ENCODE measurements at places on chromosomes 13 and 19. TPM values are rescaled to one million over a fixed set of nuclear protein-coding genes. Genes with fewer than 3 reads are reported as not detected.

DNA sequence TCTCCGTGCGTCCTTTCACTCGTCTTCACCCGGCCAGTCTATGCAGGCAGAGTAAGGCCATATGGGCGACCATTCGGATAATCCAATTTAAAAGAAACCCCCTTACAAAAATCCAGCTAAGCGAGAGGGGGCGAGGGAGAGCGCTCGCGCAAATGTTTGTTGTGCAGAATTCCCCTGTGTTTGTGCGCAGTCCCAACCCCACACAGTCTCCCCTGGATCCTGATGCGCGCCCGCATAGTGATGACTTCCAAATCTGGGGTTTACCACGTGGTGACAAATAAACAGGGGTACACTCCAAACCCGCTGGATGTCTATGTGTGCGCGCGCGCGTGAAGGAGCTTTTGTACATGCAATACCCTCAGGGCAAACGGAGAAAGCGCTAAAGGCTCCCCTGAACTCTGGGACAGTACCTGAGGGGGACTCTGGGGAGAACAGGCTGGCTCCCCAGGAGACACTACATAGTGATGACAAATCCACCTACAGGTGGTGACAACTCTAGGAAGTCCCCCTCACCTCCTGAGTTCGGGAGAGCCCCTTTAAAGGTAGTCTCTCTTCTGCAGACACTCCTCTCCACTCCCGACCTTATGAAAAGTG, 8.5 kb downstream of the SOX21 start:
- DNase-seq: no peak

DNA sequence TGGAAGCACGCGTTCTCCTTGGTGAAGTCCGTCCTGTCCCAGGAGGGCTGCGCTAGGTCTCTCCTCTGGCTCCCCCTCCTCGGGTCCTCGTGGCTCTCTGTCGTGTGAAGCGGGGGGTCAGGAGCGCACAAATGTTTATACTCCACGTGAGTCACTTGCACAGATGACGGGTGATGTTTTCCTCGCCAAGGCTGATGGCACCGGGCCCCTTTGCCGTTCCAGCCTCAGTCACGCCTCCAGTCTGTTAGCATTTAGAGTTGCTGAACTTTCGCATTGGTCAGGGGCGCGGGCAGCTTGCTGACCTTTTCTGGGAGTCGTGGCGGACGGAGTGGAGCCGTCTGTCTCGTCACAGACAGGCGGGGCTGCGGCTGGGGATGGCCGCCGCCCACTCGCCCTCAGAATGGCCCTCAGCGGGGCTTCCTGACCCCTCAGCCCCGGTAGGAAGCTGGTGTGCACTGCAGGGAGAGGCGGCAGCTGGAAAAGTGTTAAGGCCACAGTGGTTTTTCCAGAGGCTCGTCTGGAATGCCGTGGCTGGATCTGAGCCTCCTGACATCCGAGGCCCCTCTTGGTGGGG, 13.7 kb downstream of the KLHL26 start:
- DNase-seq: no peak

CCDC61 gene
- total RNA-seq: 21.4 TPM

ZNF333 gene
- 18.4 TPM for total RNA-seq

GRCh38 chr13:50378509-50379044, 363.3 kb downstream of the KCNRG start:
- DNase-seq: no peak

FGF21 gene
- total RNA-seq: not detected

LGALS7B gene
- total RNA-seq: not detected

LILRA1 gene
- not detected for total RNA-seq

WDR62 gene
- total RNA-seq: 57.1 TPM

DNA sequence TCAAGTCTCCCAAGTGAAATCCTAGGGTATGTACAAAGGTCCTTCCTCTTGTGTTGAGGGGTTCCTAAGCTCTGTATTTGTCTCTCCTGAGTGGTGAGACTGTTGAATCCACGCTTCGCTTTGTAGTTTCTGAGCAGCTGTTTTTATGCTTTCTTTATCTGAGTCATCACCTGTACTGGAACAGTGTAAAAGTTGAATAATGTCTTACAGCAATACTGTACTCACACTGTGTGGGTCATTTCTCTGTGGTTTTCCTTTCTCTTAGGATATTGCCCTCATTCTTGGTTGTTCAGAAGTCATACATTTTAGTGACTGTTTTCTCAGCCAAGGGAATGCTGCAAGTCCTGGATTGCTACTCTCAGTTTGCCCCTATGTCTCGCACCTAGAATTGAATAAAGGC, 1596.6 kb downstream of the SLITRK5 start:
- no peak for DNase-seq

SIGLEC10 gene
- total RNA-seq: 1.5 TPM

- no peak for DNase-seq
Observed at GRCh38 chr13:25295701-25296100, 5.7 kb upstream of the NUP58 start.

WTIP gene
- total RNA-seq: 1.2 TPM

USP12 gene
- 78.6 TPM for total RNA-seq

GRCh38 chr19:28505134-28505533, 707.8 kb downstream of the UQCRFS1 start:
- no peak for DNase-seq

GRCh38 chr13:33512880-33513554, 227.5 kb upstream of the STARD13 start:
- no peak for DNase-seq

DNA sequence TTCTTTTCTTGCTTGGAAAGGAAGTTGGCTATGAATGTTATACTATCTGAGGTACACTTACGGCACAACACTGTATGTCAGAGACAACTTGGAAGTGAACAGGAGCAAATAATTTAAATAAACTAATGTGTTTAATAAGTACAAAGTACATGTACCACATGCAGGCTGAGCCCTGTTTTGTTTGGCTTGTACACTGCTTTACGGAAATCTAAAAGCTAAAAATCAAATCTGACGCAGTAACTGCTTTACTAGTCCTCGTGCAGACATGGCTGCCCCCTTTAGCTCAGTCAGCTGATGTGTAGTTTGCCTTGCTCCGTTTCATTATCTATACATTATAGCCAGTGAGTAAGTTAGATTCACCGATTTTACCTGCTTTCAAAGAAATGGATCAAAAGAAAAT, 36.5 kb downstream of the TDRD3 start:
- DNase-seq: no peak

TNFSF9 gene
- total RNA-seq: 3.4 TPM

DNA sequence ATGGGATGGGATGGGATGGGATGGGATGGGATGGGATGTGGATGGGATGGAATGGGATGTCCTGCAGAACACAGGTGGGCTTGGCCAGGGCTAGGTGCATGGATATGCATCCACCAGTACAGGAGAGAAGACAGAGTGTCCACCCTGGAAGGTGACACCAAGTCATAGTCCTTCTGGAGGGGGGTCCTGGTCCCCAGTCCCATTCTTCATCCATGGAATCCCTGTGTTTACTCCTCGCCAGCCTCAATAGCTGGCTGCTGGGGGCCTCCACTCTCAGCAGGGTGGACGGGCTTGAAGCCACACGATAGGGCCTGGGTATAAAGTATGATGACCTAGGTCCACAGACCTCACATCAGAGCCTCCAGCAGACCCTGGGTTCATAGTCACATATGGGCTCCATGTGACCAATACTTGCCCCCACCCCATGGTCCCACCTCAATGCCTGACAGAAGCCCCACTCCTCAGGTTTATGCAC, 40.1 kb downstream of the RFX2 start:
- DNase-seq: no peak

DNA sequence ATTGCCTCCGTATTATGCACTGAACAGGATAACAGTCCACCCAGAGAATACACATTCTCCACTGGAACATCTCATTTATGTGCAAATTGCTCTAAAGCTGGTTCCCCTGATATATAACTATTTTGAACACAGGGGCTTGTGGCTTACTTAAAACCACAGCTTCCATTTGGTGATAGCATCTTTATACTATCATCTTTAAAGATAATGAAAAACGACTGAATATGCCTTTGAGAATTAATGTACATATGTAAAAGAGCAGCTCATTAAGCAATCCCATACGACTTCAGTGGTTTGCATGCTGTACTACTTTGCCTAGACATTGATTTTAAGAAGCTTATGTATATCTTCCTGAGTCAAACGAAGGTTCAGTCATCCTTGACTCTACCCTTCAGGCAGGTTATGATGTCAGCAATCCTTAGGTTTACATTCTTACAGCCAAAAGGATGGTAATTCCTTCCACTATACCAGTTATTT, 40.8 kb downstream of the BRD4 start:
- no peak for DNase-seq

GRCh38 chr13:46015366-46015765, 37.2 kb downstream of the ZC3H13 start:
- DNase-seq: no peak

TUBA3C gene
- not detected for total RNA-seq

GRCh38 chr13:113759525-113760137, 605 bp downstream of the TMEM255B start:
- no peak for DNase-seq

- no peak for DNase-seq
Observed at GRCh38 chr13:112761701-112762689, 72.2 kb downstream of the ATP11A start.

DNA sequence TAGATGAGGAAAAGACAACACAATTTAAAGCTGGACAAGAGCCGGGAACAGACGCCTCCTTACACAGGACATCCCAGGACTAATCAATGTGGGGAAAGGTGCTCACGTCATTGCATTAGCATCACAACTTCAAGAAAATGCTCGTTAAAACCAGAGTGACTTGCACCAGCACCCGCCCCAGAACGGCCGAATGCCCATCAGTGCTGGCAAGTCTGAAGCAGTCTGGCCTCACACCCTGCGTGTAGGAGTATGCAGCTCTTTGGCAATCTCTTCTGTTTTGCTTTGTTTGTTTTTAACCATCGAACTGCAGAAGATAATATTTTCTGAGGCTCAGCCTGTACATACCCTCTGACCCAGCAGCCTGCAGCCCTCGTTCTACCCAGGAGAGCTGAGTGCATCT, 44.8 kb upstream of the LDLR start:
- DNase-seq: no peak

GRCh38 chr13:59301174-59301567, 862.6 kb downstream of the DIAPH3 start:
- no peak for DNase-seq

DNA sequence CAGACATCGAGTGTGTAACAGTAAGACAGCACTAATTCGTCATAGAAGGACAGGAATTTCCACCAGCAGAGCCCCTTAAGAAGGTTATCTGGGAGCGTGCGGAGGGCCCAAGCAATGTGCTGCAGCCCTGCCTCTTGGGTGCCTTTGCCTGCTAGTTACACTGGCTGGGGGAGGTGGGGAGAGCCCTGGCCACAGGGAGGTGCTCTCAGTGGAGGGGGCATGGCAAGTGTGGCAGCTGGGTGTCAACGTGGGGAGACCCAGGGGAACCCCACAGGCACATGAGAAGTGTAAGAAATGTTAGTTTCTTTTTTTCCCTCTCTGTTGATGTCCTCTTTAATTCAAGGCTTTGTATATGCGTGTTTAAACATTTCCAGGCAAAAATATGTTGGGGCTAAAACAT, 50.9 kb upstream of the TMTC4 start:
- DNase-seq: peak; percentile 61

DNA sequence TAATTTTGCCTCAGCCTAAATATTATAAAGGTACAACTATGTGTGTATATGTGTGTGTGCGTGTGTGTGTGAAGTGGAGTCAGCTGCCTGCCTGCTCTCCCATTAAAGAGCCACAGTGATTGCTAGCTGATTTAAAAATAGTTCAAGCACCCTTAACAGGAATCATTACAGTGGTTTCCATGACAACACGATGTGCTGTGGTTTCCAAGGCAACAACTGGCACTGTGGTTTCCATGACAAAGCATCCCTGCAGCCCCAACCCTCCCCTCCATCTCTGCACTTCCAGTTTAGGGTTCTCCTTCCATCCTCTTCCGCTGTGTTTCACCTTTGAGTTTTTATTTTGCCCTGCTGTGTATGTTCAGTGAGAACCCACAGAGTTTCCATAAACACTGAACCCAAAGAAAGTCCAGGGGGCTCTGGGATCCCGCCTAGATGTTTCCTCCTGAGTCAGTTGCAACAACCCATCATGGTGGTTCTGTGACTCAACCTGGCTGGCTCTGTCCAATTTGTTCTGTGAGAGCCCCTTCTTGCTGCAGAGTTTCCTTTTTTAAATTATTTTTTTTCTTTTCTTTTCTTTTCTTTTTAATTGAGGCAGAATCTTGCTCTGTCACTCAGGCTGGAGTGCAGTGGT, 7.1 kb upstream of the PNMA8A start:
- DNase-seq: no peak

GRCh38 chr19:4985551-4985991, 16.7 kb downstream of the KDM4B start:
- DNase-seq: peak; percentile 38

DNA sequence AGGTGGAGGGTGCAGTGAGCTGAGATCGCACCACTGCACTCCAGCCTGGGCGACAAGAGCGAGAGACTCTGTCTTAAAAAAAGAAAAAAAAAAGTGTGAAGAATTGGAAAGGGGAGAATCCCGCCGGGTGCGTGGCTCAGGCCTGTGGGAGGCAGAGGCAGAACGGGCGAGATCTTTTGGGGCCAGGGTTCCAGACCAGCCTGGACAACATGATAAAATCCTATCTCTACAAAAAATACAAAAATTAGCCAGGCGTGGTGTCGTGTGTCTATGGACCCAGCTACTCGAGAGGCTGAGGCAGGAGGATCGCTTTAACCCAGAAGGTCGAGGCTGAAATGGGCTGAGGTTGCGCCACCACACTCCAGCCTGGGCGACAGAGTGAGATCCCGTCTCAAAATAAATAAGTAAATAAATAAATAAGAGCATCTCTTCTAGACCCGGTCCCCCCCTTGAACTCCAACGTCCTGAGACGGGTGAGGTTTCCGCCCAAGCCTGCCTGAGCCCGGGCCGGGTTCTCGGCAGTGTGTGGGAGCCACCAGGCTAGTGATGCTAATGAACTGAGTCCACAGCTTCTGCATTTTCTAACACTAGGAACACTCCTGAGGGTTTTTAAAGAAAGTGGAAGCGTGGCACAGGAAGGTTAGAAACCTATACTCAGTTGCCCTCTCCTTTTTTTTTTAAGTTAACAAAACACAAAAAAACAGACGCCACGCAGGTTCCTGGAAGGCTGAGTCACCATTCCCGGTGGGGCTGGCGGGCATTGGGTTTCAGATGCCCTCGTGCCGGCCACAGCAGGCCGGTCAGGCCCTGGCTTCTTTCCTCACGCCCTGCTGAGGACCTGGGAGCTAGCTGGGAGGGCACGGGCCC, 22.0 kb downstream of the GPX4 start:
- no peak for DNase-seq

DNA sequence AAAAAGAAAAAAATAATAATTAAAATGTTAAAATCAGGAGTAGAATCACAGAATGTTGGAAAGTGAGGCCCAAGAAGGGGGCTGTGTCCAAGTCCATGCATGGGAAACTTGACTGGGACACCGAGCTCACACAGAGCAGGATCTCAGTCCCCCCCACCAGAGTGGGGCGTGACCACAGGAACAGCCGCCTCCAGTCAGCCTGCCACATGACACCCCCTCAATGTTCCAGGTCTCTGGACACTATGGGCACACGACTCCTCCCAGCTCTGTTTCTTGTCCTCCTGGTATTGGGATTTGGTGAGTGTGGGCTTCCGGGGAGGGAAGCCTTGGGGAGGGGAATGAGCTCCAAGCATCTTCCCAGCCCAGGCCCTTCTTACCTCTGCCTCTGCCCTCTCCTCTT, 2.4 kb downstream of the APOC2 start:
- no peak for DNase-seq

TMC4 gene
- total RNA-seq: not detected

GRCh38 chr19:16233836-16234551, 36.3 kb downstream of the AP1M1 start:
- DNase-seq: no peak

WDR87 gene
- not detected for total RNA-seq

- no peak for DNase-seq
Observed at GRCh38 chr13:113224486-113224885, 15.1 kb downstream of the CUL4A start.
